ENCODE measurements at places on chromosomes 5 and 9.

DNA sequence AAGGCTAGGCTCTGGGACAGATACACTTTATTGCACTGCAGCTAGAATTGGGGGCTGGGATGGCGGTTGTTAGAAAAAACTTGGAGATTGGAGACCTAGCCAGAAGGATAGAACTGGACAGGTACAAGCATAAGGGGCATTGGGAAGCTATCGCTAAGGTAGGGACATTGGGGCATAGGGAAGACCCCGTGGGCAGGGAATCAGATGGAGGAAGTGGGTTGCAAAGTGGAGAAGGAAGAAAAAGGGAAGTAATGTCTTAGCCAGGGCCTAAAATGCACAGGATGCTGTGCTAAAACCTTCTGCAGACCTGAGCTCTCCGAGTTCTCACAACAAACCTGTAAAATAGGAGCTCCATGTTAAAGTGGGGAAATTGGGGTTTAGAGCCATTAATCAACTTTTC, 178.2 kb downstream of the ZDHHC21 start:
- DNase-seq = no peak

DNA sequence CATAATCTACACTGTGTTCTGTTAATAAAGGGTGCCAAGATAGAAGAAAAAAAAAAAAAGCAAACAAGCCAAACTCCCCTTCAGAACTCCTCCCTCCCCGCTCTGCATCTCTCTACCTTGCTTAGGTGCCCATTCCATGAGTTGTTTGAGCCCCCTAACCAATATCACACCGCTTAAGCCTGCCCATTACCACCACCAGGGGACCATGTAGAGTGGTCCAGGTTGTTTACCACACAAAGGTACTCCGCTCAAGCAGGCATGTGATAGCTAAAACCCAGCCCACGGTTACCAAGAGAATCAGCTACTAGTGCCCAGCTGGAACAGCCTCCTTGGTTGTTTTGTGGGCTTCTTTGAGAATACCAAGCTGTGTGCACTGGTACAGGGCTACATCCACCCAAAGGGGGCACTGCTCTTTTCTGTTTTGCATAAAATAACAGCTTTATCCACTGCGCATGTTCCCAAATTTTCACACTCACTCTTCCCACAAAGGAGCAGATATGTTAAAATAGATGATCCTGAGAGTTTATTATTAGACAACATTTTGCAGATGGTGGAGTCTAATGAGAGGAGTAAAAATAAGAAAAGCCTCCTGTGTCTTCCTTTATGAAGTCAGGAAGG, 304.1 kb downstream of the DEPDC1B start:
- no peak for DNase-seq

DNA sequence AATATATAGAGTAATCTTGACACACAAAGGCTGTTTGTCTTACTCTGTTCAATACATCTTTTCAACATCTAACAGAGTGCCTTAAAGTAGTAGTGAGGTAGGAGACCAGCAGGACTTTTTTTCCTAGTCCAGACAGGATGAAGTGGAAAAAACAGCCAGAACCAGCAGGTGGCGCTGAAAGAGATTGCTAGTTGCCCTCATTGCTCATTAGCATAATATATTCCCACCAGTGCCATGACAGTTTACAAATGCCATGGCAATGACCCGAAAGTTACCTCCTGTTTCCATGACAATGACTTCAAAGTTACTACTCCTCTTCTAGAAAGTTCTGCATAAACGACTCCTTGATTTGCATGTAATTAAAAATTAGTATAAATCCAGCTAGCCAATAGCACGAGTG, 387.4 kb downstream of the ACTL7B start:
- peak; percentile 60 for DNase-seq

DNA sequence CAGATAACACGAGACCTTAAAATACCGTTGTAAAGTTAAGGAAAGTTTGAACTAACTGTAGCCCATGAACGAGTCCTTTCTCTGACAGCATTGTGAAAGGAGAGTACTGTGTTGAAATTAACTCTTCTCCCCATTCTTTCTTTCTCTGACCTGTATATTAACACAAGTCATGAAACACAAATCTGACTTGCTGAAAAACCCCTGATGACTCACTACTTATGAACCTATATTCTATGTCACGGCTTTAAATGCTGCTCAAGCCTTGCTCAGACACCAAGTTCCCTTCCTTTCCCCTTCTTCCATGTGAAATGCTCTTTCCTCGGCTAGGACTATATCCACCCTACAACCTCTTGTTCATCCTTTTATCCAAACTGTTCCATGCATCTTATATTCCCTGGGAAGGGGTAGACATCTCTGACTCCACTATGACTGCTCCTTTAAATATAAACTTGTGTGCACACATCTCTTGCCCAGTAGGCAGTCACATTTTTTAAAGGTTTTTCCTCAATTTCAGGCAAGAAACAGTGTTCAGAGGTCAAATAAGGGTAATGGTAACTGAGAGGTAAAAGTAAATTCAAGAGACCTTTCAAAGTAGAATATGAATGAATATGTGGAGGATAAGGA, 142.9 kb downstream of the NFIB start:
- no peak for DNase-seq

- no peak for DNase-seq
Measured at GRCh38 chr9:3189113-3189861, 336.5 kb downstream of the RFX3 start.

- no peak for DNase-seq
Measured at GRCh38 chr5:149188383-149188782, 47.1 kb downstream of the ABLIM3 start.

DNA sequence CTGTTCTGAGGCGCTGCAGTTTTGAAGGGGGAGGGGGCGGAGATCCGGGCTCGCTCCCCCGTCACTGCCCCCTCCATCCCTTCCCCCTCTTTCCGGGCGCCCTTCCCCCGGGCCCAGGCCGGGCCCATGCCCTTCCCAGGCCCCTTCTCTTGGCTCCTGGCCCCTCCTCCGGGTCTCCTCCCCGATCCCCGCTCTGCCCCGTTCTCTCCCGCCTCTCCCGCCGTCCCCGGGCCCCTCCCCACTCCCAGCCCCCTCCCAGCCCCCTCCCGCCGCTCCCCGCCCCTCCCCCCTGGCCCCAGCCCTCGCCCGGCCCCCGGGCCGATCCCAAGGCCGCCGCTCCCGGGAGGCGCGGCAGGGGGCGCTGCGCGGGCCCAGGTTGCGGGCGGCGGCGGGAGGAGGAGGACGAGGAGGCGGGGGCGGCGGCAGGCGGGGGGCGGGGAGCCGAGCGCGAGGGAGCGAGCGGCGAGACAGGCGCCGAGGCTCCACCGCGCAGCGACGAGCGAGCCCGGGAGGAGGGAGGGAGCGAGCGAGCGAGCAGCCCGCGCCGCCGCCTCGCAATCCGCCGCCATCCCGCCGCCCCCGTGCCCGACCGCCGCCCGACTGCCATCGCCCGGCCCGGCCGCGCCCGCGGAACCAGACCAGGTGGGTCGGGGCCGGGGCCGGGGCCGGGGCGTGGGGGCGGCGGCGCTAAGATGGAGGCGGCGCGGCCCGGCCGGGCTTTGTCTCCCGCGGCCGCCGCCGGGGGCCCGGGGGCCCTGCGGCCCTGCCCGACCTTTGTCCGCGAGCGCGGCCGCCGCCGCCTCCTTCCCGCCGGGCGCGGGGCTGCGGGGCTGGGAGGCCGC, at the start of gene PRRC2B:
Gene PRRC2B (plus strand): TSS at position 465 of the 842 bp plus-strand sequence. CDS start 36,059 bp downstream, outside the sequence.
- peak; percentile 94 for DNase-seq

- no peak for DNase-seq
Measured at GRCh38 chr5:59817536-59817935, 76.0 kb downstream of the PDE4D start.
